ENCODE measurements at places on chromosomes 3 and 15.

DNA sequence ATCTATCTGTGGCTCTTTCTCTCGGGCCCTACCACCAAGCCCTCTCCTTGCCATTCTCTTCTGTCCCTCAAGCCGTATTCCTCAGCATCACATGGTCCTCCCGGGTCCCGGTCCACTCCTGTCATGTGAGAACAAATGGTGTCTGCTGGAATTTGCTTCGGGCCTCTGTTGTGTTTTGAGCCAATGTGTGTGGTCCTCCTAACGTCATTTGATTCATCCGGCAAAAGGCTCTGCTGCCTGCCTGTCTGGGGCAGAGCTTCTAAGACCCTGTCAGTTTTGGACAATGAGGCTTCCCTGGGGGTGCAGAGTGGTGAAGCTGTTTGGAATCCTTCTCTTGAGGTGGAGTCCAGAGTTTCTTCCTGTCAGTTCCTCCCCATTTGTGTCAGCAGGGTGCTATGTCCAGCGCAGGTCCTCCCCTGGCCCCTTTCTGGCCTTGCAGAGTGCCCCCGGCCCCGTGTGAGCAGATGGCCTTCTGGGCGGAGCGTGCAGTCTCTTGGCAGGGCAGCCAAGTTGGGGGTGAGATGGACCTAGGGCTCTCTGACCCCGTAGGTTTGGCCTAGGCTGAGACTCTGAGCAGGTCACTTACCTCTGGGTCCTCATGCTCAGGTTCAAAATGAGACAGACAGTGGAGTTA, 93.6 kb downstream of the APBA2 start:
- peak; percentile 69 for DNase-seq

DNA sequence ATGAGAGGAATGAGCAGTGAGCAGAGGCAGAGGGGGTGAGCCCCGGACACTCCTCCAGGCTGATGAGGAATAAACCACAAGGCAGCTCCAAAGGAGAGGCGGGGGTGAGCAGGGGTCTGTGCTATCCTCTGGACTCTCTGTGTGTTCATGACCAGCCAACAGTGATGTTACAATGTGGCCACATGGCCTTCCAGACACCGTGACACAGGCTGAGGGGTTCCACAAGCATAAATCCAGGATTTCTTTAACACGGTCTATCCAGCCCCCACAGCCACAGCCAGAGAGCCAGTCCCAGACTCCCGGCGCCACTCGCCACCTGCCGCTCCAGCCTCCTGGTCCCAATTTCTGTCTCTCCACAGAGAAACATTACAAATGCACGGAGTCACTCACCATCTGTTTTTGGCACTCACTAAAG, 24.4 kb downstream of the XXYLT1 start:
- no peak for DNase-seq

DNA sequence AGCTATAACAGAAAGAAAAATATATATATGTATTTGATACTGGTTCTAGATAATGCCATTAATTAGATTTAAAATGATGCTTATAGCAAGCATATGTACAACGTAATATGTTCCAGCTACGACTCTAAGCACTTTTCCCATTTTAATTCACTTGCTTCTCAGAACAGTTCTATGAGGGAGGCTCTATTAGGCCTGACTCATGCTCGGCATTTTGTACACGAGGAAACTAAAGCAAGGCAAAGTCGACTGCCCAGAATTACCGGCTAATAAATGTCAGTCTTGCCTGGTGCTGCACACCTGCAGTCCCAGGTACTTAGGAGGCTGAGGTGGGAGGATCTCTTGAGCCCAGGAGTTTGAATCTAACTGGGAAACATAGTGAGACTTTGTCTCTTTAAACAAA, 106.0 kb downstream of the PTPRG start:
- no peak for DNase-seq

GRCh38 chr15:77025941-77026411, 31.1 kb downstream of the PSTPIP1 start:
- DNase-seq, result no peak

DNA sequence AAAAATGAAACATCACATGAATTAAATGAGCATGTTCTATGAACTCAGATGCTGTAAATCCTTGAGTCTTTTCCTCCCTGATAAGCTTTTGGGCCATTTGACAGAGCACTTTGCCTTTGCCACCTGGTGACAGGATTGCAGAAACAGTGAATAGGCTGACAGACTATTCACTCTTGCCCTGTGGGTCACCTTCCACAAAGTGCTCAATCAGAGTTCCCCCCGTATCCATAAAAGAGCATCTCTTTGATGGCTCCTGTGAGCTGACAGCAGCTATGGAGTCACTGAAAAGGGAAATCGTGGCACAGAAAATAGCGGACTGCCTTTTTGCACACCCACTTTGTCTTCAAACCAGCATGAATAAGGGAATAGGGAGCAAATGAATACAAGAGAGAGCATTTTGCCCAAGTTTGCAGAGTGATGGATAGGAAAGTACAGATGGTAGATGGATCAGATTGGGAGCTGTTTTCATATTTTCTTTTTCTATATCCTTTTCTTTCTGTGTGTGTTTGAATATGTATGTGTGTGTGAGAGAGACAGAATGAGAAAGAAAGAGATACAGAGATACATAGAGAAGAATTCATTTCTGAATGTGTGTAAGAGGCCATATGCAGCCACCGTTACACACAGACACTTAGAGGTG, 37.8 kb upstream of the GOLM2 start:
- no peak for DNase-seq

GRCh38 chr3:52109611-52110301, 44.5 kb downstream of the POC1A start:
- DNase-seq, result no peak

- no peak for DNase-seq
These were observed 24.2 kb upstream of the HACD2 start for GRCh38 chr3:123609063-123609462.

DNA sequence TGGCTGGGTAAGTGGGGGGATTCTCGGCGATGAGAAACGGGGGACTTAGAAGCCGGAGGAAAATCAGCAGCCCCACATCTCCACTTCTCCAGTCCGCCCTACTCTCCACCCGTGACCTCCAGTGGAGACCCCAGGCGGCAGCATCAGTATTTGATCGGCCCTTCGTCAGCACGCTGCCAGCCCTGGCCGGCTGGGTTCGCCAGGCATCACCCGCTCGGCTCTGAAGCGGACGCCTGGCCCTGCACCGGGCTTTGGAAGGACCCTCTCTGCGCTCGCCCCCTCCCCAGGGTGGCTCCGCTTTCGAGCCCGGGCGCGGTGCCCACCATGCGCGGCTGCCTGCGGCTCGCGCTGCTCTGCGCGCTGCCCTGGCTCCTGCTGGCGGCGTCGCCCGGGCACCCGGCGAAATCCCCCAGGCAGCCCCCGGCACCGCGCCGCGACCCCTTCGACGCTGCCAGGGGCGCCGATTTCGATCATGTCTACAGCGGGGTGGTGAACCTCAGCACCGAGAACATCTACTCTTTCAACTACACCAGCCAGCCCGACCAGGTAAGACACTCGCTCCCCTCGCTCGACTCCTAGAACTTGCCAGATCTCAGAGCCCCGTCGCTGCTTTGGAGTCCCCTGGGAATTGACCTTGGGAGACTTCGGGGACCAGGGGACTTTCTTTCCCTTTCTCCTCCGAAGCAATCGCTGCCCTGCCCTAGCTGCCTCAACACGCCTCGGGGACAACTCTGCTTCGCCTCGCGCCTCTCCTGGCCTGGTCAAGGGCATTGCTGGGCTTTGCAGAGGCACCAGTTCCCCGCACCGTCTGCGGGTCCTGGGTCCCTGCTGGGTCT, 561 bp downstream of the SIDT1 start:
- DNase-seq, result no peak

DNA sequence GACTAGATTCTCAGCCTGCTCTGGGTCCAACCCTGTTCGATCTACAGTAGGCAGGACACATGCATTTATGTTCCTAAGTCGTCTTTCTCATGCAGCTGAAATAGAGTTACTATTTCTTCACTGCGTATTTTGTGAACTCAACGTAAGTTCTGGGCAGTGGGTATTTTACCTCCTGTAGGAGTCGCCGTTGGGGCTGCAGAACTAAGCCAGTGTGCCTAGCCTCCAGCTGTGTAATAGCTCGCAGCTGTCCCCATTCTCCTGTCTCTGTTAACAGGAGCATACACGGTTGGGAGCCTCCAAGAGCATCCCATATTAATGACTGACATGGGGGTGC, 58.4 kb upstream of the HRH1 start:
- DNase-seq, result no peak

- DNase-seq, result no peak
These were observed 9.5 kb downstream of the MTHFS start for GRCh38 chr15:79887054-79887930.

DNA sequence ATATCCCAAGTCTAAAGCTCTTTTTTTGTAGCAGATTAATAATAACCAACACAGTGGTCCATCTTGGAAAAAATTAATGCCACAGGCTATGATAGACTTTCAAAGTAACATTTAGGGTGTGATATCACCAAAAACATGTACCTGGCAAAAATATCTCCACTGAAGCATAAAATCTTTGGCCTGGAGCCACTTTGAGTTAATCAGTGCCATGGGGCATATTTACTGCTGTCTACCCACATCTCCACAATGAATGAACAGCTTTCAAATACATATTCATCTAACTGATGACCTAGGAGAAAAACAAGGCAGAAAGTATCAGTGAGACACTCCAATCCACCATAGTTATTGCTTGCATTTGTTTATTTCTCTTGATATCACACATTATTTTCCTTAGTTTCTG, 296.0 kb upstream of the MDFIC2 start:
- no peak for DNase-seq

- no peak for DNase-seq
These were observed 37.5 kb upstream of the STIMATE start for GRCh38 chr3:52934630-52935530.

GRCh38 chr3:4338751-4339150, 35.6 kb downstream of the SETMAR start:
- no peak for DNase-seq

All from vagina (tissue), 2 donors.